Thymus (tissue), 14 donors: ENCODE measurements at places on chromosomes 5 and 9. TPM values are rescaled to one million over a fixed set of nuclear protein-coding genes. Genes with fewer than 3 reads are reported as not detected.
A peak's percentile ranks its signal among the peaks of the same experiment; 100 is the strongest.

Gene GAS1
- 9.1 TPM for total RNA-seq

Gene FGFR4
- total RNA-seq = 0.28 TPM

Gene PROB1
- total RNA-seq = 0.76 TPM

Gene C9orf72
- total RNA-seq = 18.7 TPM

Gene RASEF
- total RNA-seq = 3.9 TPM

Gene ZBTB43
- total RNA-seq = 5.7 TPM

Gene PITX1
- 0.05 TPM for total RNA-seq

Gene GABRA1
- 2.7 TPM for total RNA-seq

Gene YIPF5
- total RNA-seq = 23.6 TPM

Gene S1PR3
- 5.9 TPM for total RNA-seq

Gene KCNN2
- total RNA-seq = 0.66 TPM

Gene FOXD4L5
- total RNA-seq = 0.09 TPM

Gene GNA14
- 0.47 TPM for total RNA-seq

Gene IL7R
- total RNA-seq = 167 TPM

Gene PIP5K1B
- 0.94 TPM for total RNA-seq

Gene PCDHA12
- under 0.01 TPM for total RNA-seq

Gene PCDHA9
- not detected for total RNA-seq

Gene SNCAIP
- total RNA-seq = 5.2 TPM

Gene FOXE1
- total RNA-seq = 0.24 TPM

GRCh38 chr9:95311961-95312360 lies 5.5 kb downstream of the FANCC start:
- DNase-seq = no peak

- DNase-seq = no peak
These were observed 40.2 kb downstream of the RXRA start for GRCh38 chr9:134366223-134367031.

GRCh38 chr5:156971848-156972525 lies 9.0 kb upstream of the TIMD4 start:
- no peak for DNase-seq

DNA sequence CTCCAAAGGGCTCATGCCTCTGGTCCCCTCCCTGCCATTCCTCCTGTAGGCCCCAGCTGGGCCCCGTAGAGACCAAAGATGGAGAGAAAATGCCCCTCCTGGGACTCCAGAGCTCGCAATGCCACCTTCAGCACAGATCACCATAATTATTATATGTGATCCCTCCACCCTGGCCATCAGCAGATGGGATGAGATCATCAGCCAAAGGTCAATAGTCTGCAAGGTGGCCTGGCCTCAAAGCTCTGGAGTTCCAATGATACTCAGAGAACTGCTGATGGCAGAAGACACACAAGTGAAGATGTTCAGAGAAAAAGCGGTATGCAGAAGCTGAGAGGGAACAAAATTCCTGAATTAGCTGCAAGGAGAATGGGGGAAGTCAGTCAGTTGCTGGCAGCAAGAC lies 5.0 kb downstream of the RPP25L start:
- no peak for DNase-seq

- DNase-seq = no peak
These were observed 279.9 kb upstream of the COX7C start for GRCh38 chr5:86337667-86338460.

DNA sequence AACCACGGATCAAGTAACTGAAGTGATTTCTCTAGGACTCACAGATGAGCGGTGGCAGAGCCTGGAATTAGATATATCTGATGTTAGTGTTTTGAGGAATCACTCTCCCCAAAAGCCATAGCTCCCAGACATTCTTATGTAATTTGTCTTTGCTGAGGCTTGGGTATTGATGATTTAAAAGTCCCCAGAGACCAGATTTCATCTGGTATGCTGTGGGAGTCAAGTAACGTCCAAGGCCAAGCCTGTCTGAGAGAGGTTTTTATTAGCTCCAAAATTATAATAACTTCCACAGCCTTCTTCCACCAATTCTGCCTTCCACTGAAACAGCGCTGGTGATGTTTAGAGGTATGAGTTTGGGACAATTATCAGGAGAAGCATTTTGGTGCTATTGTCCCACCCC lies 21.3 kb upstream of the KCNIP1 start:
- no peak for DNase-seq

DNA sequence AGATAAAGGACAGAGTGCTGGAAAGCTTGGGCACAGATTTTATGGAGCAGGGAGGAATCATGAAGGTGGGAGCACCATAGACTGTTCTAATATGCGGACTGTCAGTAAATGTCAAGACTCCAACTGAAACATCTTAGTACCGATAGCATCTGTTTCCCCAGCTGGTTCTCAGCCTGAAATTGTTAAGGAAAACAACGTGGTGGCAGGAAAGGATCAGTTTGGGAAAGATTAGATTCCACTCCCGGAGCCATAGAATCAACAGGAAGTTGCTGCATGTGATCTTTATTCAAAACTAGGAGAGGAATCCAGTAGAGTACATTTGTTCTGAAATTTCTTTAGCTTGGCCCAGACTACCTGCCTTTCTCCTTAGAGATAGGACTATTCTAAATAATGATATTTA lies 559.1 kb downstream of the CSNK1G3 start:
- DNase-seq = no peak

- no peak for DNase-seq
These were observed 96.0 kb downstream of the GPR21 start for GRCh38 chr9:123129423-123129822.

GRCh38 chr5:175116466-175117048 lies 327.4 kb downstream of the DRD1 start:
- no peak for DNase-seq

- no peak for DNase-seq
These were observed 312.4 kb downstream of the DOCK8 start for GRCh38 chr9:526904-527591.

DNA sequence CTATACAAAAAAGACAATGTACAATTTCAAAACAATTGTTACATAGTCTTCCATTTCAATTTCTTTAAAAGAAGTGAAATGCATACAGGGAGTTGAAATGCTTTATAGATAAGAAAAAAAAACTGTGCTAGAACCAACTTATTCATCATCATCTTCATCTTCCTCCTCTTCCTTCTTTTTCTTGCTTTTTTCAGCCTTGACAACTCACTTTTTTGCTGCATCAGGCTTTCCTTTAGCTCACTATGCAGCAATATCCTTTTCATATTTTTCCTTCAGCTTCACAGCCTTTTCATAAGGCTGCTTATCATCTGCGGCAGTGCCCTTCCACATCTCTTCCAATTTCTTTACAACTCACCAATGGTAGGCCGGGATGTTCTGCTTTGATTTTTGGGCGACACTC lies 4.4 kb downstream of the LHFPL2 start:
- DNase-seq = no peak

DNA sequence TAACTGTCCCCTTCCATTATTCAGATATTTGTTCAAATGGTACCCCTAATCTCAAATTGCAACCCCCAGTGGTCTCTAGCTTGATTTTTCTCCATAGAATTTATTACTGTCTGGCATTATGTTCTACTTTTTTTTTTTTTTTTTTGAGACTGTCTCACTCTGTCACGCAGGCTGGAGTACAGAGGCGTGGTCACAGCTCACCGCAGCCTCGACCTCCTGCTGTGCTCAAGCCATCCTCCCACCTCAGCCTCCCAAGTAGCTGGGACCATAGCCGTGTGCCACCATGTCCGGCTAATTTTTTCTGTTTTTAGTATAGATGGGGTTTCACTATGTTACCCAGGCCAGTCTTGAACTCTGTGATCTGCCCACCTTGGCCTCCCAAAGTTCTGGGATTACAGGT lies 2.0 kb upstream of the REEP5 start:
- DNase-seq = no peak

GRCh38 chr5:14077501-14077900 lies 65.6 kb upstream of the TRIO start:
- no peak for DNase-seq

- DNase-seq = no peak
These were observed 44.9 kb upstream of the MYO10 start for GRCh38 chr5:16980983-16981382.

- no peak for DNase-seq
These were observed 244.4 kb upstream of the TUT7 start for GRCh38 chr9:86598411-86599239.

- no peak for DNase-seq
These were observed 11.5 kb downstream of the NACC2 start for GRCh38 chr9:136083558-136084062.

- DNase-seq = no peak
These were observed 82.3 kb upstream of the EPB41L4B start for GRCh38 chr9:109403116-109403515.

DNA sequence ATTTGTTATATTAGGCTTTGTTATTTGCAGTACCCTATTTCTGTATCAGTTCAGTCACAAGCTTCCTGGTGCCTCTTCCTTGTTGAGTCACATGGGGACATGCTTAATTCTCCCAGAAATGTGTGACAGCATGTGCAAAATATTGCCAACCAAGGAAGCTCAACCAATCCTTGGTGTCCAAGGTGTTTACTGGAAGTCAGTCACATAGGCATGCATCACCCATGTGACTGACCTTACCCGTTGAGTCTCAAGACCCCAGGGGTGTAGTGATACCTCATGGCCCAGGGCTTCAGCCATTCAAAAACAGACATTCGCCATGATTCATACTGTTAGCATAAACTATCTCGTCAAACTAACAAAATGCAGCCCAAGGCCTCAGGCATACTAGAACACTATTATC lies 9.3 kb upstream of the ANKDD1B start:
- no peak for DNase-seq

- no peak for DNase-seq
These were observed 13.9 kb downstream of the RAI14 start for GRCh38 chr5:34669931-34670516.

DNA sequence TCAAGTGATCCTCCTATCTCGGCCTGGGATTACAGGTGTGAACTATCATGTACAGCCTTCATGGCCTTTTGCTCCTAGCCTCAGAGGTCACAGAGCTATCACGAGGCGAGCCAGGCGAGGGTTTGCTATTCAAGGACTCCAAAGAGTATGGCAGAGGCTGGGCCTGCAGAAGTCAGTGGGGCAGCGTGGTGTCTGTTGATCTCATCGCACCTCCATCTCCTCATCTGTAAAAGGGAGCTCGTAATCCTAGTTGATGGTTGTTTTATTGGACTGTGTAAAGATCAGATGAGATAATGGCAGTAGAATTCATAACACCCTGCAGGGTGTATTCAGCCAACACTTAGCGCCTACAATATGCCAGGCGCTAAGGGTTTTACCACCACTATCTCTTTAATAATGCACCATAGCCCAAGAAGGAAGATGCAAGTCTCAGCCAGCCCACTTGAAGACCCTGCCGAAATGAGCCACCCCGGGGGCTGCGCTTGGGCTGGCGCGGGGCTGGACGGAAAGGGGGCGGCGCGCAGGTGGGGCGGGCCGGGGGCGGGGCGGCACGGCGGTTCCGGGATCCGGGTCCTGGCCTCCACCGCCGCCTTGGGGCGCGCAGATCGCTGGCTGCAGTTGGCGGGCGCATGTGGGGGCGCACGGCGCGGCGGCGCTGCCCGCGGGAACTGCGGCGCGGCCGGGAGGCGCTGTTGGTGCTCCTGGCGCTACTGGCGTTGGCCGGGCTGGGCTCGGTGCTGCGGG lies at the start of gene GALNT12:
Gene GALNT12 (plus strand): TSS at position 601 of the 744 bp plus-strand sequence. CDS start 29 bp downstream, at position 630.
- peak; percentile 52 for DNase-seq

GRCh38 chr5:140400730-140401361 lies 787 bp upstream of the ANKHD1 start:
- peak; percentile 91 for DNase-seq

- DNase-seq = no peak
These were observed 250.1 kb downstream of the GAS1 start for GRCh38 chr9:86697213-86697612.

- DNase-seq = no peak
These were observed 137.7 kb downstream of the SPATA31D1 start for GRCh38 chr9:82126256-82126655.

- no peak for DNase-seq
These were observed 157.2 kb downstream of the ESM1 start for GRCh38 chr5:54828151-54828550.

- DNase-seq = no peak
These were observed 122.6 kb downstream of the ISOC1 start for GRCh38 chr5:129217179-129217578.

DNA sequence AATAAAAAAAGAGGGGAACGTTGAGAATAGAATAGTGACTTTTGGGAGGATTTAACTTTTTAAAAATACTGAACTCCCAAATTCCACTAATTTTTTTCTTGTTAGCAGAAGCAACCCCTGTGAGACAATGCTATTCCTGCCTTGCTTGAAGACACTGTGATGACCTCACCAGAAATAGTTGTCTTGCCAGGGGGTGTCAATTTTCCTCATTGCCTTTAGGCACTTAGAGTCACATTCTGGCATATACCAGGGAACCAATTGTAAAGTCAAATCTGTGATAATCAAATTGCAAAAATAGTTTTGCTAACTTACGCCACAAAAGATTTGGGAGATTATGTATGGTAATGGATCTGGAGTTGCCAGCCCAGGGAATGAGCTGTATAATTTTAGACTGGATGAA lies 42.8 kb upstream of the RPS23 start:
- DNase-seq = no peak

DNA sequence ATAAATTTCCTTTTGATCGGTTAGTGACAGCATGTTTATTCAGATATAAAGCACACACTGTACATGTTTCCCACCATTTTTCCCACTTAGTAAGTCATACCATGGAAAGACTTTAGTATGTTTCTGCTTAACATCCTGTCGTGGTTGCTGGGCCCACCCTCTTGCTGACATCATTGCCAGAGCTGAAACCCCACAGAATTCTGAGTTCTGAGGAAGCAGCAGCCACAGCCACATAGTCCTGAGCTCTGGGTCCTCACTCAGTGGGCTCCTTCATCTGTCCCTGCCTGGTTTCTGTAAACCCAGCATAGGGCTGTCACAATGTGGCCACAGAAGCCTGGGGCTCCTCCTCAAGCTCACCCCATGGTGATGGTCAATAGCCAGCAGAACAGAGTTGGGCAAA lies 441.5 kb downstream of the ENC1 start:
- DNase-seq = no peak

DNA sequence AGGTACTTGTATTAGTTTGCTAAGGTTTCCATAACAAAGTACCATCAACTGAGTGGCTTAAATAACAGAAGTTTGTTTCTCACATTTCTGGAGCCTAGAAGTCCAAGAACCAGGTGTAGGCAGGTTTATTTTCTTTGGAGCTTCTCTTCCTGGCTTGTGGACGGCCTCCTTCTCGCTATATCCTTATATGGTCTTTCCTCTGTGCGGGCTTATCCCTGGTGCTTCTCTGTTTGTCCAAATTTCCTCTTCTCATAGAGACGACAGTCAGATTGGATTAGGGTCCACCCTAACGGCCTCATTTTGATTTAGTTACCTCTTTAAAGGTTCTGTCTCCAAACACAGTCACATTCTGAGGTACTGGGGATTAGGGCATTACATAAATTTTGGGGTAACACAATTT lies 88.3 kb downstream of the RMI1 start:
- DNase-seq = no peak

DNA sequence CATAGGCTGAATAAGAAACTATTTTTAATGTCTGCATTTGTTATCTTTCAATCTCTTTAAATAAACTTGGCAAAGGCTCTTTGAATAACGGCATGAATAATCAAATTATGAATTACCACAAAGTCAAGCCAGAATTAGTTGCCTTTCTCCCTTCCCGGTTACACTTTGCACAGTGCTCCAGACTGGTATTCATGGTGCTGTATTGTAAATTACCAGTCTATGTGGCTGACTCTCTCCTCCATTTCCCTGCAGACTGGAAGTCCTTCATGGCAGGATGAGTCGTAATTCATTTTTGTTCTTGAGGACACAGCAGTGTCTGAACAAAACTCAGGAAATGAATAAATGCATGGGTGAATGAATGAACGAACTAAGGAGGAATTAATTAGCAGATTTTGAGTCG lies 142.9 kb downstream of the GNA14 start:
- no peak for DNase-seq

GRCh38 chr5:91957666-91958065 lies 574.5 kb upstream of the ARRDC3 start:
- no peak for DNase-seq
